ENCODE measurements at places on chromosomes 2 and 18.

DNA sequence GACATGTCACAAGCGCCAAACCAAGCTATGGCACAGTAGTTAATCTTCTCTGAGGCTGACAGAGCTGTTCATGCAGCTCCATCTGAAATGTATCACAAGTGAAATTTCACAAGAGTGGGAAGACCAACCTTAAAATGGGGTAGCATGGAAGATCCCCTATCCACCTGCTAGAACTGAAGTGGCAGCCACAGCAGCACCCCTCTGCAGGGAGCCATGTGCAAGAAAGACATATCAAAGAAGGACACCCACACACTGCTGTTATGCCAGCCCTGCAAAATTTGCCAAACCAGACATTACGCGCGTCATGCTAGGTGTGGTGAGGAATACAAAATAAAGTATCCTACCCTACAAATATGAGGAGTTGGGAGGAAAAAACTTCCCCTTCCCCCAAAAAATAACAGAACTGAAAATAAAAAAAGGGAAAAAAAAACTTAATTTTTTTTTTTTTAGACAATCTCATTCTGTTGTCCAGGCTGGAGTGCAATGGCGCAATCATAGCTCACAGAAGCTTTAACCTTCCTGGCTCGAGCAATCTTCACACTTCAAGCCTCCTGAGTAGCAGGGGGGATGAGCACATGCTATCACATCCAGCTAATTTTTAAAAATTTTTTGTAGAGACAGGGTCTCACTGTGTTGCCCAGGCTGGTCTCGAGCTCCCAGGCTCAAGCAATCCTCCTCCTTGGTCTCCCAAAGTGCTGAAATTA is 76.2 kb downstream of the STK39 start:
- DNase-seq = no peak

DNA sequence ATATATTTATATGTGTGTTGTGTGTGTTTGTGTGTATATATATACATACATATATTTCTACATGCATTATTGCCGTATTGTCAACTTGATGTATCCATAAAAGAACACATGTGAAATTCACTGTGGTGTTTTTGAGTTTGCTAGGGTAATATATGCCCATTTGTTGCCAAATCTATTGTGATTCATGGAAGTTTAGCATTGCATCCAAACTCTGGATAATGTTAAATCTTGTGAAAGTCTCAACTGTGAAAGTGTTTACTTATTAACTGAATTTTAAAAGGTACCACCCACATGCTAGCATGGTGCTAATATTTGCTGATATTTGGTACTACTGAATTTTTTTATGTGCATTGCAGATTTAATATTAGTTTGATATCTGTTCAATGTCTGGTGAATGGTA is 96.6 kb upstream of the SLC8A1 start:
- DNase-seq = peak; percentile 81

- DNase-seq = peak; percentile 12
Observed at GRCh38 chr2:236175548-236176150, 7.5 kb upstream of the GBX2 start.

- DNase-seq = no peak
Observed at GRCh38 chr2:240959214-240959940, 39.0 kb upstream of the SNED1 start.

GRCh38 chr2:217440000-217440399 is 562.8 kb downstream of the TNS1 start:
- peak; percentile 33 for DNase-seq

GRCh38 chr2:129771418-129772189 is 207.9 kb upstream of the RAB6C start:
- DNase-seq = no peak

DNA sequence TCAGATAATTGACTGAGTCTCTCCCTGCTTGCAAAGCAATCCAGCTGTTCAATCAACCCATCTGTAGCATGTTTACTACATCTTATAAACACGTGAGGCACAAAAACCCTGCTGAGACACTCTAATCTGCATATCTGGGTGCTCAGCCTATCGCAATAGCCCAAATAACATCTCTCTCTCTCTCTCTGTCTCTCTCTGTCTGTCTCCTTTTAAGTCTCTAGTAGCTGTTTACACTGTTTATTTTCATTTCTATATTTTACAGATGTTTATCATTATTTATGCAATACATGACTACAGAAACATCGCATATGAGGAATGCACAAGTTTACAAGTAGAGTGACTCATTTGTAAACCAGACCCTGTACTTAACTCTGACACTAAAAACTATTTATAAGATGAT is 422.1 kb upstream of the DSEL start:
- DNase-seq = no peak

- peak; percentile 38 for DNase-seq
Observed at GRCh38 chr2:47008381-47009252, 93.0 kb upstream of the MCFD2 start.

DNA sequence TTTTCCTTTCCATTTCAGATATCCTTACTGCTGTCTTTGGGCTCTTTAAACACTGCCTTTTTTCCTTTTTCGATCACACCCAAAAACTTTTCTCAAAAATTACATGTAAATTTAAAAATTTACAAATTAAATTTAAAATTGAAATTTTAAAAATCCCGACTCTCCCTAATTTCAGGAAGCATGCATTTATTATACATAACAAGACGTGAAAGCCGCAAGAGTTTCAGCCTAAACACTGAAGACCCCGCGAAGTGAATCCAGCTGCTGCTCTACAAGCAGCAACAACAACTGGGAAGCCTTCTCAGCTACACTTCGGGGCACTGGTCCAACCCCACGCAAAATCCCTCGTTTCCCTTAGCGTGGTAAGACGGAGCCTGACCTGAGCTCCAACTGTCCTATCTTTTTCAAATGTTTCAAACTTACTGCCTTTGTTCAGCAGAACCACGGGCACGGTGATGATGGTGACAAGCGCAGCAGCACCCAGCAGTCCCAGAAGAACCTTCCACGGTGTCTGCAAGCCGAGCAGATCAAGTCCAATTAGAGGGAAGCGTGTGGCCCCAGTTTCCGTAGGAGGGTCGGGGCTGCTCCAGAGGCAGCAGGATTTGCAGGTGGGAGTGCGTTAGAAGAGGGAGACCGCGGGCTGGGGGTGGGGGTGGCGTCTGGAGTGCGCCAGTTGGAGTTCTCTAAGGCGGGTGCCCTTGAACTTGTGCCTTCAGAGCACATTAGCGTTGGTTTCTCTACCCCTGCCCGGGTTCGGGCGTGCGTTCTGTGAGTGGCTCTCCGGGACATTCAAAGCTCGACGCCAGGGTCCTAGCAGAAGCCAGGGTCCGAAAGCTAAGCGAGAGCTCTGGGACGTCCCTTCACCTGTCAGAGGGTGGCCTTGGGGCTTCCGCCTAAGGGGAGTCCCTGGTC is 783 bp downstream of the DPP4 start:
- DNase-seq = no peak

- DNase-seq = peak; percentile 89
Observed at GRCh38 chr2:177143444-177143843, 69.2 kb upstream of the HNRNPA3 start.

DNA sequence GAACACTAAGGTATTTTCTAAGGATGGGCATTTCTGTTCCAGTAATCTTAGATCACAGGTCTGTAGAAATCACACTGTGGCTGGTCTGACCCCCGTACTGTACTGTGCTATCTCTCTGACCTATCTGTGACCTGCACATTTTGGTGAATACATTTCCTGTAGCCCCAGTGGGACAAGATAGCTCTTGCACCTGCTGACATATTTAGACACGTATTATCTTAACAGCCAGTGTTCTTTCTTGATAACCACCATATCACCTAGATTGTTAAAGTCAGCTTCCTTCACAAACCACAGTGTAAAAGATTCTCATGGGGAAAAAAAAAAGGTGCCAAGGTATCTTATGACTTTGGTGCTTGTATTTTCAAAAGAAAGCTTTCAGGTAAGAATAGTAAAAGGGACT is 39.8 kb upstream of the TMEM247 start:
- no peak for DNase-seq

DNA sequence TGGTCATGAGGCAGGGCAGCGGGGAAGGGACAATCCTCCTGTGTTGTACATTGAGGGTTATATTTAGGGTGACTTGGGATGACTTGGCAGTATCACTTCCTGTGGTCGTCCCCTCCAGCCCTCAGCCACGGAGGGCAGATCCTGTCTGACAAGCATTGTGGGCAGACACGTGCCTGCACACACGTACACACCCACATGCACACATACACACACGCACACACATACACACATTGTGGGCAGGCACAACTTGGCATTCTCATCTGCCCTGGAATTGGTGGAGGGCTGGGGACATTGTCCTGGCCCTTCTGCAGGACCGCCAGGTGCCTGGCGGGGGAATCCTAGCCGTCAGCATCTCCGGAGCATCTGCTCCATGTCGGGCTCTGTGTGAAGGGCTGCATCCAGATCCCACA is 47.6 kb downstream of the ODC1 start:
- no peak for DNase-seq

DNA sequence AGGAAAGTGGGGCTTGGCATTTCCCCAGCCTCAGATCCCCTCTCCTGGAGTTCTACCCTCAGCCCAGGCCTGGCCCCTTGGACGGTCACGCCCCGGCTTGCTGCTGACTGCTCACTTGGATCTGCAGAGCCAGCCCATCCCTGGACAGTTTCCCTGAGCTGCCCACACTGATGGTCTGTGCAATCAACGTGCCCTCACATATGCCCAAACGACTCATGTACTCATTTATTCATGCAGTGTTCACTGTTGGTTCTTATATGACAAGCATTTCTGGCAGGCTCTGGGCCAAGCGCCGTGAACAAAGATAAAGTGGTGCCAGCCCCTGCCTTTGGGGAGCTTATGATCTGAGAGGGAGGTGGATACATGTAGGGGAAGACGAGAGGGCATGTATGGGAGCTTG is 20.3 kb upstream of the GLI2 start:
- DNase-seq = no peak

DNA sequence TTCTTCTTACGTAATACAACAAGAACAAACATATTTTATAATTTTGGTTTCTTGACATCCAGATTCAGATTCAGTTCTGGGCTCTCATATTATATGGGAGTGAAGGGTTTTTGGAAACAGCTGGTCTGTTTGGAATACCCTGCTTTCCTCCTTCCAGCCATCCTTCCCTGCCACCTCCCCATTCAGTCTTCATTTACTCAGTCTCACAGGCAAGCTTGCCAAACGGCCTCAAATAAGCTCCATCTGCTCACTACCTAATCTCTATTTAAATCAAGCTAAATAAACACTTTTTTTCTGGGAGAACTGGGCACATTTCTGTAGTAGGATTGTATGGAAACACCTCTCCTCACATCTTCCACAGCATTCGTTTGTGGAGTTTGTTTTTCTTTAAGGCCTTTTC is 147.5 kb downstream of the RND3 start:
- no peak for DNase-seq

- DNase-seq = no peak
Observed at GRCh38 chr2:15705839-15706386, 114.2 kb downstream of the DDX1 start.

All from renal cortical epithelial cell (primary cell).